ENCODE measurements at places on chromosomes 6 and 20. TPM values are rescaled to one million over a fixed set of nuclear protein-coding genes. Genes with fewer than 3 reads are reported as not detected.

DNA sequence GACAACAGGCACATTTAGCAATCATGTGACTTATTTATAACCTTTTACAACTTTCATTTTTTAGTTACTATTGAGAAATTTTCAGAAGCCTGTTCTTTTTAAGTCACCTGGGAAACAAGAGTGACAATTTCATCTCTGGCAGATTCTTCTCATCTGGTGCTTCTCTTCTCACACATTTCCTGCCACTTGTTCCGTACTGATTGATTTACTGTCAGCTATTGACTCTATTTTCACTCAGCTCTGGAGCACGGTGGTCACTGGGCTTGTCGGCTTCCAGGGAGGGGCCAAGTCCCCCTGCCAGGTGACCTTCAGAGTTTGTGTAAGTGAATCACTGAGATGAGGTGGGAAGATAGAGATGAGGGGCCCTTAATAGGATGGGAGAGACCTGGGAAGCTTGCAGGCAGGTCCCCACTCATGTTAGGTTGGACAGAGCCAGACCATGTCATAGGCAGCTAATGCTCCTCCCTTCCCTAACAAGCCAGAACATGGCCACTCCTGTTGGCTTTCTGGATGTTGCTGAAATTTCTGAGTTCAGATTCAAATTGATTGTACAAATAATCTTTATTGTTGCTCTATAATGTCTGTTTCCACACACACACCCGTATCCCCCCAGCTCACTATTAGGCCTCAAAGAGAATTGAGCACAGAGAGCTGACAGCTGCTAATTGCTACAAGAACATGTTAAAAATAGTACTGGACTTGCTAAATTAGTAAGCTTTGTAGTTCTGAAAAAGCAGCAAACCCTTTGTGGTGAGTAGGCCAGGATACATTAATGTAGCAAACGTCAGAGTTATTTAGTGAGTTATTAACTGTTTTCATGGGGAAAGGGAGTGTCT is 13.3 kb downstream of the DUSP22 start:
- no peak for DNase-seq

DNA sequence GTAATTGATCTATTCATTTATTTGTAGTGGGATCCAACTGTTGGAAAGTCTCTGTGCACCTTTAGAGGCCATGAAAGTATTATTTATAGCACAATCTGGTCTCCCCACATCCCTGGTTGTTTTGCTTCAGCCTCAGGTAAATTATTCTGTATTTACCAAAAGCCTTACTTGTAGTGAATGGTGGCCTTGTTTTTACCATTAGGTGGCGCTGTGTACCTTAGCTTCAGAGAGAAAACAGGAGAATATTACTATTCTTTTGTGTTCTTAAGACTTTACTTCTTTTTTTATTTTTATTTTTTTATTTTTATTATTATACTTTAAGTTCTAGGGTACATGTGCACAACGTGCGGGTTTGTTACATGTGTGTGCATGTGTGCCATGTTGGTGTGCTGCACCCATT is 23.7 kb downstream of the PEX7 start:
- peak; percentile 55 for DNase-seq

The FAM209B gene
- total RNA-seq, result not detected

DNA sequence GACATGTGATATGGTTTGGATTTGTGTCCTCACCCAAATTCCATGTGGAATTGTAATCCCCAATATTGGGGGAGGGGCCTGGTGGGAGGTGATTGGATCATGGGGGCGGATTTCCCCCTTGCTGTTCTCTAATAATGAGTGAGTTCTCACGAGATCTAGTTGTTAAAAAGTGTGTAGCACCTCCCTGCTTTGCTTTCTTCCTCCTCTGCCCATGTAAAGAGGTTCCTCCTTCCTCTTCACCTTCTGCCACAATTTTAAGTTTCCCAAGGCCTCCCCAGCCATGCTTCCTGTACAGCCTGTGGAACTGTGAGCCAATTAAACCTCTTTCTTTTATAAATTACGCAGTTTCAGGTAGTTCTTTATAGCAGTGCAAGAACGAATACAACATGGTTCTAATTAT is 2.1 kb upstream of the ZNF451 start:
- no peak for DNase-seq

DNA sequence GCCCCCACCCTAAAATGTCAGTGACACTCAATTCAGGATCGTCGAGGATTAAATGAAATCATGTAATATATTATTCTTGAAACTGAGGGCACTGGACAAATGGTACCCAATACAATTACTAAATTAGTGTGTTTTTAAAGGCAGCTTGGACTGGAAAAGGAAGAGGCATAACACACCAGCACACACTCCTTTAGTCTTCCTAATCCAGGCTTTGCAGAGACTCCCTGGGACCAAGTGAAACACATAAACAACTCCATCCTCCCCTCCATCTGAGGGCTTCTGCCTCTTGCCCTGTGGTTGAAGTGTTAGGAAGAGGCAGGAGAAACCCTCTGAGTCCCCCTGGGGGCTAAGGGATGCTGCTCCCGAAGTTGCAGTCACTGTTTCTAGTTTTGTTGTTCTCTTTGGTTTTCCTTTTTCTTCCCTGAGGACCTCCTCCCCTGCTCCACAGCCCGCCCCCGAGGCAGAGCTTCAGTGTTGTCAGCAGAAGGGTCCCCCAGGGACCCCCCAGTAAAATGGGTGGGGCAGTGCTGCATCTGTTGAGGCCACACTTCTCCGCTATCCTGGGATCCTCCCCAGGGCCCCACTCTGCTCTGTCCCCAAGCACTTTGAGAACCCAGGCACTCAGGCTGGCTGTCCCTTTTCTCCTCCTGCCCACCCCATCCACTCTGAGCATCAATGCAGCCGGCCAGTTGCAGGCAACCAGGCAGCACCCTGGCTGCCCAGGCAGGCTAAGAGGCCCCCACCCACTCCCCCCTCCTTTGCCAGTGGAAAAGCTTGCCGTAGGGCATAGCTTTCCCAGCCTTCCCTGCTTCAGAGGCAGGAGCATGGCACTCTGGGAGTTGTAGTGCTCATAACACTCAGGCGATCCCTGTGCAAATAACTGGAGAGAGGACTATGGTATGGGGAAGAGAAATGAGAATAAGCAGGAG is 5.9 kb downstream of the TMEM63B start:
- peak; percentile 53 for DNase-seq

GRCh38 chr20:20580139-20580538 is 132.3 kb downstream of the RALGAPA2 start:
- DNase-seq, result no peak

The BNIP5 gene
- total RNA-seq, result not detected

The EDN3 gene
- not detected for total RNA-seq

- no peak for DNase-seq
These were observed 83.0 kb downstream of the TENT5A start for GRCh38 chr6:81669445-81669844.

The CTCFL gene
- not detected for total RNA-seq

GRCh38 chr6:63732336-63732735 is 96.7 kb downstream of the PHF3 start:
- DNase-seq, result peak; percentile 62
